ENCODE measurements at places on chromosomes 7 and 10. TPM values are rescaled to one million over a fixed set of nuclear protein-coding genes. Genes with fewer than 3 reads are reported as not detected.

THAP5 gene
- total RNA-seq: 28.2 TPM

LRRD1 gene
- total RNA-seq: 0.30 TPM

EPDR1 gene
- 11.4 TPM for total RNA-seq

WEE2 gene
- 0.10 TPM for total RNA-seq

CHAT gene
- not detected for total RNA-seq

COL17A1 gene
- 128 TPM for total RNA-seq

All from skin of body (tissue), 3 donors.